ENCODE measurements at places on chromosomes 12 and 14. TPM values are rescaled to one million over a fixed set of nuclear protein-coding genes. Genes with fewer than 3 reads are reported as not detected.

DNA sequence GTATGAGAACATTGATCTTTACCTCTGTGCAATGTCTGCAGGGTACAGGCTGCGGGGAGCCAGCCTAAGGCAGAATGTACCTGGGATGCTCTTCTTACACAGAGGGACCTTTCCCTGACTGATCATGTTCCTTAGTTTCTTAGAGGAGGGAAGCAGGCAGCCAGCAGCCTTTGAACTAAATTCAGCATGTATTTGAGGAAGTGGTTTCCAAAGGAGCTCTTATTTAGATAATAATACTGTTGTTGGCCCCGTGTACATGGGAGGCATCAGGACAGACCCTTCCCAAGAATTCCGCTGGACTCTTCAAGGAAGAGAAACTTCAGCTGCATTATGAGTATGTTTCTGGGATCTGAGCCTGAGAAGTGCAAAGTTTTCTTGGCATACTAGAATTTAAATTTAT is 98.8 kb downstream of the CCDC92 start:
- no peak for DNase-seq

DNA sequence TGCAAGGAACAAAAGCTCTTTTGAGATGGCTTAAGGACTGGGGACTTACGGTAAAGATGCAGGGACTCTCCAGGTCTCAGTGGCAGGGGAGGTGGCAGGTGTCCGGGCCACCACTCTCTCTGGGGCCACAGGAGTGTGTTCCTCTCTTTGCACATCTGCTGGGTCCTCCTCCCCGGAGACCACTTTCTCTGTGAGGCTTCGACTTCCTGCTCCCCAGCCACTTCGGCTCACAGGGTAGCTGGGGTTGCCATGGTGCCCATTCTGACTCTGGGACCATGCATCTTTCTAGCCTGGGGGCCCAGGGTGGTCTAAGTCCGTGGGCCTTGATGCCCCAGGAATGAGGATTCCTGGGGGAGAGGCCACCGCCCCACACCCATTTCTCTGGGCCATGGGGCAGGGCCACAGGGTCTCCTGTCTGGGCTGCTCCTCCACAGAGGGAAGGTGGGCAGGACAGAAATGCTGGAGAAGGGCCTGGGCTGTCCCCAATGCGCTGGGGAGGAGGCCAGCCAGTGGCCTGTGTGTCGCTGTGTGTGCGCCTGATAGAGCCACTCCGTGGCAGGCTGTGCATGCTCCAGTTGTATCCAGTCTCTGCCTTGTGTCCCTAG is 38.5 kb downstream of the CCDC92 start:
- no peak for DNase-seq

DNA sequence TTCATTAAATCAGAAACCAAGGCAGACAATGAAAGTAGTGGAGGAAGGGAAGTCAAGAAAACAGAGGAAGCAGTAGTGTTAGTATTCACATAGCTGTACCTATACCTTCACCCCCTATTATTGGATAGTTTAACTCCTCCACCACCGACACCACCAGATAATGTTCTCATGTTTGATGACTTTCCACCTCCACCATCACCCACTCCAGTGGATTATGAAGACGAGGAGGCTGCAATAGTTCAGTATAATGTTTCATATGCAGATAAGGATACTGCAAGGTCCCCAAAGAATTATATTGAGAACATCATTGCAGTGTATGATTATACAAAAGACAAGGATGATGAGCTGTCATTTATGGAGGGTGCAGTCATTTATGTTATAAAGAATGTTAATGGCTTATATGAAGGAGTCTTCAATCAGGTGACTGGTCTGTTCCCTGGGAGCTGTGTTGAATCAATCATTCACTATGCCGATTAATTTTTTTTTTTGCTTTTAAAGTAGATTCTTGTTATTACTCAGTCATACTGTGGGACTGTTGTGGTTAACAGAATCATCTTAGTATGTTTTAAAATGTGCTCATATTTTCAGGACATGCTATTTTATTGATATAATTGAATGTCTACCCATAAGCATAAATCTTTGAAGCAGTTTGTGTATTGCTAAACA is 32.2 kb upstream of the KTN1 start:
- DNase-seq: no peak

RAD9B gene
- 0.59 TPM for total RNA-seq

DNA sequence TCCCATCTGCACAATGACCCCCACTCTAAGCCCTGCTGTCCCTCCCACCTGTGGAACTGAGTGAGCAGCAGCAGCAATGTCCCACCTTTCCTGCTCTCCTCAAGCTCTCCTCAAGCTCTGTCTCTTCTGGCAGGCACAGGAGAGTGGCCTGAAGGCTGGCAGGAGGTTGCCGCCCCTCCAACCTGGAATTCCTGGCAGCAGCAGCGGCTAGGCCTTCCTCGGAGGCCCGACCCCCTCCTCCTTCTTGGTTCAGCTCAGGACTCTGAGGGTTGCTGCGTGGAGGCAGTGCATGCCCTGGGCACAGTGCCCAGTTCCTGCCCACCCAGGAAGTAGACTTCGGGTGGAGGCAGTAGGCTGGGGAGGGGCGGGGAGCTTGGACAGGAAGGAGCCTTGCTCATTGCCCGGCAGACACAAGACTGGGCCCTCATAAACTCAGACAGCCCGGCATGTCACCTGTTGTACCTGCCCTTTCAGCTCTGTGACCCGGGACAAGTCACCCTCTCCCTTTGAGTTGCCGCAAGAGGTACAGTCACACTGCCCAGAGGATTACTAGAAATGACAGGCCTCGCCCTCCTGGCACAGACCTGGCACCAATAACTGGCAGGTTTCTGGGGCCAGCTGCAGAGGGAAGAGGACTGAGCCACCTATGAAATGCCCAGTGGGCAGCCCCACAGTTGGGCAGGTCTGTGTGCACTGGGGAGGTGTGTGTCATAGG is 2.1 kb upstream of the SERPINA1 start:
- no peak for DNase-seq

NFATC4 gene
- 101 TPM for total RNA-seq

DNA sequence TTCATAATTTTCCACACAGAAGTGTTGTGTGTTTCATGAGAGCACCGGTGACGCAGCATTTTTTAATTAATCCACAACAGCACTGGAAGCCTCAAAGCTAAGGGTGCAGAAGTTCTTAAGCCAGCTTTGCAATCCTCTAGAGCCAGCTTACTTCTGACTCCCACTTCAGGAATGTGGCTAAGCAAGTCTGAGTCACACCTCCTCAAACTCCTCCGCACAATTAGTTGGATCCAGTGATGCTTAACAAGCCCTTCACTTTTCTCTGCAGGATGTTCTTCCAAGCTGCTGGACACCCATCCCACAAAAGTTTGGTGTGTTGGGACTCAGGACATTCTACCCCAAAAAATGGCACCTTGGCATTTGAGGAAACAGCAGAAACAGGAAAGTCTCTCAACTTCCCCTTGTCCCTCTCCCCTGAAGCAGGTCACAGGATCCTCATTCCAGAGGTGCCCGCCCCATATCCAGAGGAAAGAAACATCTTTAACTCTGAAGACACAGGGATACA is 210.0 kb downstream of the PPM1H start:
- no peak for DNase-seq

DNA sequence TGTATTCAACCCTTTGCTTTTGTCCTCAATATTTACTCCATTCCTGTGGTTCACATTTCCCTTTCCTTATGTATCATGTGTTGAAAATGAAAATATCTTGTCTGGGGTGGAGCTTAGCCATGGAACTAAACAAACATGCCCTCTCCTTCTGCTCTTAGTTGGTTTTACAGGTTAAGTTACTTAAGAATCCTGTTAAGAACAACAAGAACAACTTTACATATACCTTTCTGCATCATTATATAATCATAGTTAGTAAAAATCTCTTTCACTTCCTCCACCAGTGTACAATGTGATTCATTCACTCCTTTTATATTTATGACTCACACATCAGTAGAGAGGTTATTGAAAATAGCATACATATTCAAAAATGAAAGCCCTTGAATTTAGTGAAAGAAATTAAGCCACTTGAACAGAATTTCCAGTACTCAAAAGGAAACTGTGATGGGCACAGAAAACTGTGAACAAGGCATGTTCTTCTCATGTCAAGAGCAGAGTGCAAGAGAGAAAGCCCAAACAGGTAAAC is 307.7 kb downstream of the CCDC91 start:
- DNase-seq: peak; percentile 4

DNA sequence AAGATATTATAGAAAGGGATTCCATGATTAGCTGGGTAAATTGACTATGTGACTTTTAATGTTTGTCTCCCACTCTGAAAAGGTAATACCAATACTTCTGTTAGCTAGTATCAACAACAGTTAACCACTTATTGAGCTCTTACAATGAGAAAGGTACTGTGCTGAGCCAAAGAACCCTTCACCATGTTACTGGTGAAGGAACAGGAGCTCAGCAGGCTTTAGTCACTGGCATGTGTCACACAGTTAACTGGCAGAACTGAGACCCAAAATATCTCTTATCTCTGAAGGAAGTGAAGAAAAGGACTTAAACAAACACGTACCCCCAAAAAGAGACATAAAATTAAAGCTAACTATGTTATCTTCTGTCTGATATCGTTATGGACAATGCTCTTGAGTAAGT is 170.6 kb downstream of the MED13L start:
- no peak for DNase-seq

DNA sequence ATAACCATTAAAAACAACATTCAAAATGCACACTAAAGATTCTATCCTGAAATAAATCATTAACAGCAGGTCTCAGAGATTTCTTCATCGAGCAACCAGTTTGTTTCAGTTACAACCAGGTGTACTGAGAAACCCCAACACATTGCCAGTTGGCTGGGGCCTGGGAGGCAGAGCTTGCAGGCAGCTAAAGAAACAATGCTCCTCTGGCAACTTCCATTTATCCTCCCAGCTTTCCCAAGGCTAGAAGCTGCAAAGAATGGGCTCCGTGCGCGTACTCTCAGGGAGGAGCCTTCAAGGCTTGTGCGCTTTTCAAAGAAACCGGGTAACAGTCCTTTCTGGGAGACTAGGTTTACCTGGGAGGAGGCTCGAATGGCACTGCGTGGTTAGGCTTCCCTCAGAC is 181.6 kb downstream of the MSRB3 start:
- DNase-seq: no peak

OR4K15 gene
- total RNA-seq: not detected

- DNase-seq: no peak
Observed at GRCh38 chr14:84129007-84129406, 1400.9 kb upstream of the FLRT2 start.

CLEC14A gene
- total RNA-seq: 0.29 TPM

DNA sequence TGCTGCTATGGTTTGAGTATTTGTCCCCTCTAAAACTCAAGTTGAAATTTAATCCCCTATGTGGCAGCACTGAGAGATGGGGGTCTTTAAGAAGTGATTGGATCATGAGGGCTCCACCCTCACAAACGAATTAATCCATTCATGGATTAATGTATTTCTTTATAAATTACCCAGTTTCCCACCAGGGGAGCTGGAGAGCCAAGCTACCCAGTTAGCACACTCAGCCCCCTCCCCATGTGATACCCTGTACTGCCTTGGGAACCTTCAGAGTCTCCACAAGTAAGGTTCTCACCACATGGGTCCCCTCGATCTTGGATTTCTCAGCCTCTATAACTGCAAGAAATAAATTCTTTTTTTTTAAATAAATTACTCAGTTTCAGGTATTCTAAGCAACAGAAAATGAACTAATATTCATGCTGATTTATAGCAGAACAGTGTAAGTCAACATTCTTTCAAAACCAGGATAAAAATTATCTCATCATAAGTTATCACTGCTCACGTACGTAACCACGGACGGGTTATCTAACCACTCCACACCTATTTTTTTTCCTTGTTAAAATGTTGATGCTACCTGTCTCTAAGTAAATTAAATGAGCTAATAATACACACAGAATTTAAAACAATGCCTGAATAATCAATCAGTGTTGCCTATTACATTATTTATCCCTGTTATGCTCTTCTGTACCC is 3.6 kb downstream of the NAP1L1 start:
- no peak for DNase-seq

DNA sequence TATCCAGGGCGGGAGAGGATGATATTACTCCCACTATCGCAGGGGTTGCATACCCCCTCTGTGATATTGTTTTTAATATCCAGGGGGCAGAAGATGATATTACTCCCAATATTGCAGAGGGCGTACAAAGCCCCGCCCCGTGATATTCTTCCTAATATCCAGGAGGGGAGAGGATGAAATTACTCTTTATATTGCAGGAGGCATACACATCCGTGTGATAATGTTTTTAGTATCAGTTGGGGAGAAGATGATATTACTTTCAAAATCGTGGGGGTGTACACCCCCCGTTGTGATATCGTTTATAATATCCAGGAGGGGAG is 52.9 kb upstream of the OXA1L start:
- DNase-seq: no peak

DNA sequence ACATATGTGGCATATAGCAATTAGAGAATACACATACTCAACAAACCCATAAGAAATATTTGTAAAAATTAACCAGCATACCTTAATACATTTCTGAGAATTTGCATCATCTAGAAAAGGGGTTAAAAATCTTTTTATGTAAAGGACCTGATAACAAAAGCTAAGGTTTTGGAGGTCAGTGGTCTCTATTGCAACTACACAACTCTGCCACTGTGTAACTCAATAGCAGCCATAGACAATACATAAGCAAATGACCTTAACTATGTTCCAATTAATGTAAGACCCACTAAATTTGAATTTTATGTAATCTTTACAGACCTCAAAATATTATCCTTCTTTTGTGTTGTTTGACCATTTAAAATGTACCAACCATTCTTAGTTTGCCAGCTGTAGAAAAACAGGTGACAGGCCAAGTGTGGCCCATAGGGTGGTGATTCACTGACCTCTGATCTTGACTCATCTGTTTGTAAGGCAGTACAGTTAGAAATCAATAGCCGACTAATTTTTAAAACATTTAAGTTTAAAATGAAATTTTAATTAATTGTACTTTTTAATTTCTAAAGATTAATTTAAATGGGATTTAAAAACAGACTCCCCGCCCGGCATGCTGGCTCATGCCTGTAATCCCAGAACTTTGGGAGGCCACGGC is 7.4 kb upstream of the EPS8 start:
- DNase-seq: peak; percentile 81

GRCh38 chr12:49706351-49707127 is 666 bp downstream of the FMNL3 start:
- DNase-seq: peak; percentile 90

DNA sequence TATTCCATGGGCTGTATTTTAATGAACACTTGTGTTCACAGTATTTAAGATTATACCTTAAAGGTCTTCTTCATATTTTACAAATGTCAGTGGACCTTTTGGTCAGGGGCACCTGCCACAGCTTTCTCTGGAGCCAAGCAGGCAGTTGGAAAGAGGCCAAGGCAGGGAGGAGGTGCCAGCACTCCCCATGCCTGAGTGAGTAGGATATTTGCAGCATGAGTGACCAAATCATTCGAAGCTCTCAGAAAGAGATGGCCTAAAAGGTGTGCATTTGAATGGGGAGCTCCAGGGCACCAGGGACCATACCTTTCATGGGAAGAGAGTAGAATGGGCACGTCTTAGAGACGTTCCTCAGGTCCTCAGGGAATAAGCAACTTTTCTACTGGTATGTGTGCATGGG is 121.6 kb downstream of the GPR135 start:
- DNase-seq: no peak

DNA sequence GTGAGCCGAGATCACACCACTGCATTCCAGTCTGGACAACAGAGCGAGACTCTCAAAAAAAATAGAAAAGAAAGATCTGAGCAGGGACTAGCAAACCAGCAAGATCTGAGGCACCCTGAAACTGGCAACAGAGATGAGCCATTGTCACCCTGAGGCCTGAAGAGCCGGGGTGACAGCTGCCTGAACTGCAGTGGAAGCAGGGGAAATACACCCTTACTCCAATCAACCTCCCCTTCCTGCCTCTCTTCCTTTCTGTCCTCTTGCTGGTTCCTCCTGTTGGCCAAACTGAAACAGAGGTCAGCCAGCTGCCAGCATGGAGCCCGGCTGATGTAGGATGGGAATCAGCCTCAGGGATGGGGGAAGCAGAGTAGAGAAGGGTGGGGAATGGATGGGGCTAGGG is 192.0 kb downstream of the CHST11 start:
- no peak for DNase-seq

SCNN1A gene
- total RNA-seq: 0.36 TPM

Measured in osteoblast (primary cell).